ENCODE measurements at places on chromosomes 3 and 15.

GRCh38 chr3:167493244-167493643, 19.4 kb upstream of the SERPINI2 start:
- no peak for DNase-seq

- DNase-seq = no peak
These were observed 31.3 kb upstream of the FOXP1 start for GRCh38 chr3:71614869-71615268.

DNA sequence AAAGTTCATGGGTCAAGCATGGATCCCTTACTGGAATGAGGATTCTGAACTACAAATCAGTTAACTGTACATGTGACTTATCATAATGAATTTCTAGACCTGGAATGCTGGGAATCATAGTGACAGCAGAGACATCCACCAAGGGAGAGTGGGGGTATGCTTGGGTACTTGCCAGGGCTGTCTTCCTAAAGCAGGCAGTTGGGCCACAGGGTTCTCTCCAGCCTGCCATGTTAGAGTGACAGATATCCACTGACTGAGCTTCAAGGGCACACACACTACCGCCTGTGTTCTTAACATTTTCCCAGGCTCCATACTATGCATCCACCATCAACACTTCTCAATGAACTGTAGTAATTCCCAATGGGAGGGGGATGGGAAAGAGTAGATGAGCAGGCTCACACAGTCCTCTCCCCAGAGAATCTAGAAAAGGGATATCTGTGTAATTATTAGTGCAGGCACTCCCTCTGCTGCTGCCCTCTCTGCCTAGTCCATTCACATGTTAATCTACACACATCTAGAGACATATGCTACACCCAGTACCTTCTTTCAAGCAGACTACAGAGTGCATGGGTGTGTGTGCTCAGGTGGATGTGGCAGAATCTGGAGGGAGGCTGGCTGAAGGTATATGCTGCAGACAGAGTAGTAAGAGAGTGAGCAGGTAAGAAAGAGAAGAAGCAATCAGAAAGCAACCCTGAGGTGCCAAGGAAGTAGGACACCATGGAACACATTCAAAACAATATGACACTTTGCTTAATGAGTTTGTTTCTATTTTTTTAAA, 3.7 kb downstream of the FSTL1 start:
- no peak for DNase-seq

GRCh38 chr3:100982710-100983109, 10.5 kb downstream of the ABI3BP start:
- no peak for DNase-seq

GRCh38 chr3:184757022-184757651, 45.3 kb upstream of the MAGEF1 start:
- no peak for DNase-seq

GRCh38 chr3:65988411-65989180, 50.1 kb downstream of the MAGI1 start:
- DNase-seq = no peak

DNA sequence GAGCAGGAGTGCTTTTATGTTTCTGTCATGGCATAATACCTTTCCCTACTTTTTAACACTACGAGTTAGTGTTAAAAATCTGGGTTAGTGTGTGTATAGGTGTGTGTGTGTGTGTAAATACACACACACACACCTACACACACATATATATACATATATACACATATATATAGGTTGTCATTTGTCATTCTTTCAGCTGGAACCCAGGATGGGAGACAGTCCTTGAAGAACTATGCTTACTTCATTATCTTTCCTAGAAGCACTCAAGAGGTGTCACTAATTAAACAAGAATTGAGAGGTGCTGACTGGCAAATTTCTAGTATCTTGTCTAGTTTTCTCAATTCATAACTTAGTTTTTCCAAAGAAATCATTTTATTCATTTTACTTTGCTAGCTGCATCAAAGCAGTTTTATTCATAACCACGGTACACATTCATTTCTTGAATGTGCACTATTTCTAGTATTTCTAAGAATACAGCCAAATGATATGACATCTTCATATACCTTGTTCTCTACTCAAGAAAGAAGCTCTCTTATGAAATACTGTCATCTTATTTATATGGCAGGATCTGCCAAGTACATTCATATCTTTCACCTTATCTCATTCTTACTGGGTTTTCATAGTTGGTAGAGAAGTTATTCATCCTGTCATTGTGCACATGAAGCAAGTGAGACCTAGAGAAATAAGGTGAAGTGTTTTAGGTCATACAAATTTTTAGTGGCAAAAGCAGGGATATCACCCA, 46.6 kb downstream of the ISL2 start:
- no peak for DNase-seq

GRCh38 chr3:72398781-72399180, 449.5 kb downstream of the SHQ1 start:
- DNase-seq = no peak

GRCh38 chr3:41394896-41395295, 195.6 kb downstream of the CTNNB1 start:
- no peak for DNase-seq

GRCh38 chr3:157263027-157263426, 103.1 kb upstream of the CCNL1 start:
- DNase-seq = no peak

DNA sequence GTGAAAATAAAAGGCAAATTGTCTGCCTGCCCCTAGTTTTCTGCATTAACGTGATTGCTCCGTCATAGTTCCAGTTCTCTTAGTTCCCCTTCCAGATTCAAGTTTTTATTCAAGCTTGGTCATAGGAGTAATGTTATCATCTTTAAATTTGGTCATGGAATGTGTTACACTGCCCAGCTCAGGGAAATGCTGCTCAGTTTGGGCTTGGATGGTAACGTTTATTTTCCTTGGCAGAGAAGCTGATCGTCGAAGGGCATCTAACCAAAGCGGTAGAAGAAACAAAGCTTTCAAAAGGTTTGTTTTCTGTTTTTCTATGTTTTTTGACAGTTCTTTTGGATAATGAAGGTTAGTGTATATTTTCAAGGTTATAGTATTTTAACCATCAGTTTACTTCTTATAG, 118.4 kb upstream of the FLNB start:
- no peak for DNase-seq

GRCh38 chr3:15809313-15809712, 11.5 kb upstream of the ANKRD28 start:
- DNase-seq = peak; percentile 52

GRCh38 chr15:83612226-83612625, 41.7 kb upstream of the ADAMTSL3 start:
- DNase-seq = peak; percentile 13

GRCh38 chr3:182692695-182693094, 100.6 kb upstream of the ATP11B start:
- DNase-seq = no peak

- no peak for DNase-seq
These were observed 24.7 kb upstream of the OR5K4 start for GRCh38 chr3:98328933-98329332.

DNA sequence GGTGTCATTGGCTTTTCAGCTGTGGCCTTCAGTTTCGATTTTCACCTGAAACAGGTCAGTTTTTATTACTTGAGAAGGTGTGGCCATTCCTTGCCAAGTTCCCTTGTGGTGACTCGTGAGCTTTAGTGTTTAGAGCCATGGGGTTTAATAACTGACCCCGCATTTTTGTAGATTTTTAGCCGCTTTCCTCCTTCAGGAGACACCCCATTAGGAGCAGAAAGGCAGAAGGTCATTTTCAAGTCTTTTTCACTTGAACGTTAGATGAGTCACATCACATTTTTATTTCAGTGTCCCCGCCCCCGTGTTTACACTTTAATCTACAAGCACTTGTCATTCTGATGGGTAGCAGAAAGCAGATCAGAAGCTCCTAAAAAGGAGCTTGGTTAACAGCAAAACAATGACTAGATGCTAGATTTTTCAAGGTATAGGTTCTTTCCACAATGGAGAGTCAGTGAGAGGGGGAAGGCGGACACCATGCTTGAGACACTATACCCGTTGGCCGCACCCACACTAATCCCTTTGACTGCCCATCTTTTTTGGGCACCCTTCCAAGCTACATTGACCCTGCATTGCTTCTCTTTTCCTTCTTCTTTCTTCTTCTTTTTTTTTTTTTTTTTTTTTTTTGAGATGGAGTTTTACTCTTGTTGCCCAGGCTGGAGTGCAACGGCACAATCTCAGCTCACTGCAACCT, 132.7 kb downstream of the GHSR start:
- no peak for DNase-seq

DNA sequence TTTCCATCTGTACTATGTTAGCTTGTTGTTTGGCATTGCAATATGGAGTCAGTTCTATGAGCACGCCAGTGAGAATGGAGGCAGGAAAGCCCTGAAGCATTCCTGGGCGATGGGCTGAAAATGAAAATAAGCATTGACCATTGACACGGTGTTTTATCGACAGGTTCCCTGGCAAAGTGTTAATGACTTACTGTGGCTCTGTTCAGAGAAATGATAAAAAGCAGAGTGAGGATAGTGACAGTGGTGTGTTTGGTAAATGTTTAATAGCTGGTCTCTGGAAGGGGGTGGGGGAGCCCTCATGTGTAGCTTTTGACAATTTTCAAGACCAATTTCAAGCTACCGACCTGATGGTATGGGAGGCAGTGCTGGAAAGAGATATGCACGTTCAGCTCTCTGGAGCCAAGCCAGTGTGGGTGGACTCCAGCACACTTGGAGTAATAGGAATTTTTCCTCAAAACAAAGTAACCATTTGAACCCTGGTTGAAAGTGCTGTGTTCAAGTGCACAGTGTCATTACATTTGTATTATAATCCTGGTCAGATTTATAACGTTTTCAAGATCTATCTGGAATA, 341.7 kb upstream of the ROBO2 start:
- no peak for DNase-seq

- no peak for DNase-seq
These were observed 26.2 kb downstream of the PIAS1 start for GRCh38 chr15:68080334-68080733.

GRCh38 chr3:5218815-5219214, 31.3 kb downstream of the EDEM1 start:
- DNase-seq = no peak

GRCh38 chr3:20462723-20463122, 276.7 kb upstream of the SGO1 start:
- no peak for DNase-seq

DNA sequence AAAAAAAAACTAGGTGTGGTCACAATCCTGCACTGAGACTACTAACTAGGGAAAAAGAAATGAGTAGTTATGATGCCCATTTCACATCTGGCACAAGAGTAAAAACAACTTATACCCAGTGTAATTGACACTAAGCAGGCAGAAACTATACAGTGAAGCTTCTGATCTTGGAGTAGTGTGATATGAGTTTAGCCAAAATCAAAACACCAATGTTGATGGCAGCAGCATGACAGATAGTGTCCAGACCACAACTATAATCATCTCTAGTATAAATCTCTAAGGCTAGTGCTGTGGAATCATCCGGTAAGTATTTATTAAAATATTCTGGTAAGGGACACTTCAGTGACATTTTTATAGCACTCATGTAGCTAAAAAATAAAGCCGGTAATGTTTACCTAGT, 108.5 kb upstream of the EPHA6 start:
- DNase-seq = no peak

DNA sequence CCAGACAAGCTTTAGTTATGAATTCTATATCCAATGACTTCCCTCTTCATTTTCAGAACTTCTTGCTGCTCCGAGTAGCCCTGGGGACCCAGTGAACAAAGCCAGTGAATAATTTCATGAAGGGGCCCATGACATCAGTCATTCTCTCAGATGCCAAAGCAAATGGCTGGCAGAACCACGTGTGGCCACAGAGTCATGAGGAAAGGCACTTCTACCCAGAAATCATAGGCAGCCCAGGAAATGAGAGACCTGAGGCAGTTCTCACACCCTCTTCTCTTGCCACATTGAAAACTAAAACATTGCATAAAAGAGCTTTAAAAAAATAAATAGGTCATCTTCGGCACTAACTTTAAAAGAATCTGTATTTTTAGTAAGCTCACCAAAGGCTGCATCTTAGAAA, 4.3 kb upstream of the UACA start:
- no peak for DNase-seq

- DNase-seq = no peak
These were observed 526.5 kb upstream of the PROK2 start for GRCh38 chr3:72311425-72311824.

GRCh38 chr3:160447544-160447943, 2.0 kb downstream of the TRIM59 start:
- no peak for DNase-seq

GRCh38 chr15:97683831-97684230, 276.7 kb upstream of the ARRDC4 start:
- no peak for DNase-seq

DNA sequence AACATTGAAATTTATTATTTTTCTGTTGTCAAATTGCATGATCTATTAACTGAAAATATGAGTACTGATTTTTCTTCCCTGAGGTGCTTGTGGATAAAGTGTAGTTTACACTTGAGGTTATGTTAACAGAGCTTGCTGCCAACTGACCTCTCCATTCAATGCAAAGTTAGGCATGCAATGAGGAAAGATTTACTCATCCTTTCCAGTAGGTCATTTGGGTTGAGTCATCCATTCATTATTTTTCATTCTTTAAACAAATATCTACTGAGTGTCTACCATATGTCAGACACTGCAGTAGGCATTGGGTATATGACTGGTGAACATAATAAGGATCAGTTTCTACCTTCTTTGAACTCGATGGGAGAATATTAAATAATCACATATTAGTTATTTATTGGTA, 604.1 kb downstream of the EDEM1 start:
- peak; percentile 5 for DNase-seq

GRCh38 chr3:77052733-77053670, 13.1 kb downstream of the ROBO2 start:
- DNase-seq = no peak

DNA sequence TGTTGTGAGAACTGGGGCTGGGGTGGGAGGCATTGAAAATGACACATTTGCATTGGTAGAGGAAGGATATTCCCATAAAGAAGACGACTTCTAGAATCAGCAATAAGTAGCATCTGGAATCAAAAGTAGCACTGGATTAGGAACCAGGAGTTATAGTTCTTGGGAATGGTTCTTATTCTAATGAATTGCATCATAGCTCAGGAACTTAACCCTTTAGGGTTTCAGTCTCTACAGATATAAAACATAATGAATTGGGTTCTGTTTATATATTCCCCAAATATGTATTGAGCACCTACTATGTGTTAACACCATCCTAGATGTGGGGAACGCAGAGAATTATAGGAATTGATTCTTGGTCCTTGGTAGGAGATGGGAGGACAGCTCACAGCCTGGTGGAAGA, 16.3 kb upstream of the SNRK start:
- DNase-seq = no peak

- DNase-seq = no peak
These were observed 759.2 kb upstream of the CFAP20DC start for GRCh38 chr3:59809016-59809415.
